Kidney tubule cell (primary cell): ENCODE measurements at places on chromosomes 16 and 17.
A peak's percentile ranks its signal among the peaks of the same experiment; 100 is the strongest.

GRCh38 chr17:29613352-29613837 lies 9.3 kb downstream of the CORO6 start:
- DNase-seq, result peak; percentile 89

DNA sequence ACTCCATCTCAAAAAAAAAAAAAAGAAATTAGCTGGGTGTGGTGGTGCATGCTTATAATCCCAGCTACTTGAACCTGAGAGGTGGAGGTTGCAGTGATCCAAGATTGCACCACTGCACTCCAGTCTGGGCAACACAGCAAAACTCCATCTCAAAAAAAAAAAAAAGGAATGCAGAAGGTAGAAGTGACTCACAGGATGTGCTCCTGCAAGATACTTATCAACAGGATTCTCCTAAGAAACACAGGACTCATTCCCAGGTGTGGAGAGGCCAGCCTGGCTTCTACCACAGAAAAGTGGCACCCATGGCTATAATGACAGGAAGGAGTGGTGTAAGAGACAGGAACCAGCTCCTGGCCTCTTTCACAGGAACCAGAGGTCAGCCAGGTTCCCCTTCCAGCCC lies 13.8 kb downstream of the ELMO3 start:
- DNase-seq, result peak; percentile 83

- peak; percentile 55 for DNase-seq
Measured at GRCh38 chr16:23694644-23695373, 16.1 kb downstream of the PLK1 start.

- DNase-seq, result peak; percentile 85
Measured at GRCh38 chr17:46195939-46196716, 2.9 kb upstream of the KANSL1 start.

DNA sequence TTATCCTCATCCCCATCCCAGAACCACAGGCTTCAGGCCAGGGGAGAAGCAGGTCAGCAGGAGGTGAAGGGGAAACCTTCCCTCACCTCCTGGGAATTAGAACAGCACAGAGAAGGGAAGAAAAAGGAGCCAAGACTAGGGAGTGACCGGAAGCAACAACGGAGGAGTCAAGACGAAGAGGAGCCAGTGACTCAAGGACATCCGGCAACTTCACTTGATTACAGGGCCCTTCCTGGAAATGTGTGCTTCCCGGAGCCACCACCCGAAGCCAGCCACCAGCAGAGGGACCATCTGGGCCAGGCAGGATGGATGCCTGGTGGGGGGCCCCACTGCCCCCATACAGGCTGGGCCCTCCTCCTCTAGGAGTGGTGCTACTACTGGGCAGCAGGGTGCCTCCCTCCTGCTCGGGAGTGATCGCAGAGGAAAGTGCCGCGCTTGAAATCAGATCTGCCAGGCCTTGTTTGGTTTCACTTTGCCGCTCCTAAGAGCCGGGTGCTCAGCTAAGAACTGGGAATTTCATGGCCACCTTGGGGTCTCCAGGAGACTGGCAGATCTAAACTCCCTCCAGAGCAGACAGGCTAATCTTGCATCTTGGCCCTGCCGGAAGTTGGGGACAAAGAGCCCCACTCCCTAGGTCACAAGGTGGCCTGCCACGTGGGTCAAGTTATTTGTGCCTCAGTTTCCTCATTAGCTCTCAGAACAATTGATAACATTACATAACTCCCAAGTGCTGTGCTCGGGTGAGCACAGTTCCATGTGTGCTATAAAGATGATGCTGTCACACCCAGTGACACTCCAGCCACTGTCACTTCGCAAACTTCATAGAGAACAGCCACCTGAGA lies 6.6 kb downstream of the CDC42EP4 start:
- DNase-seq, result peak; percentile 85

DNA sequence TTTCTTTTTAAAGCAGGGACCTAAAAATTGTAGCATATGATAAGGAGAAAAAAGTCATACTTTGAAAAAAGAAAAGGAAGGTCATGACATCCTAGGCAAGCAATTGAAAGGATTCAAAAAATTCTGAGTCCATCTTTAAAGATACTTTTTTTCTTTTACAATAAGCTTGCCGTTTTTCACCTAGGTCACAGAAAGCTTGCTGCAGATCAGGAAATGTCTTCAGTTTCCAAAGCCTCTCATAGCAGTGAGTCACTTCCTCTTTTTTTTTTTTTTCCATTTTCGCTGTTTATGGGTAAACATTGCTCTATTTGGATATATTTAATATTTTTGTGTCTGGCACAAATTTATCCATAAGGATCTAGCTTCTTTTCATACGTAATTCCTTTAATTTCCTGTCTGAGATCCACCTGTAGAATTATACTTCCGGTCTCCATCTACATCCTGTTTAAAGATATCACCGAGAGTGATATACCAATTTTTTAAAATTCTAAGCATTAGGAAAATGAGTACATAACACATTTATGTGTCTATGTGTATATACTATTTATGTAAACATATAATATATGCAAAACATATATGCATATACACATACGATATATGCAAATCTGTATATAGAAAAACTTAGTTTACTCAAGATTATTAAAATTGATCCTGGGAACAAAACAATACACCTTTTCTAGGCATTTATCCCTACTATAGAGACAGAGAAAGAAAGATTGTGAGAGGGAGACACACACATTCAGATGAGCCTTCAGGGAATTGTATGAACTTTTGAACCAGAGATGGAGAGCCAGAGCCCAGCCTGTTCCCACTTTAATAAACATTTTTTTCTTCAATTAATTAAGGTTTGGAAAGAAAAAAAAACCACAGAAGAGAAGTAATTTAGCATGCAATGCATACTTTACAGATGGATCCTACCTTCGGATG lies 134.4 kb downstream of the SKAP1 start:
- DNase-seq, result peak; percentile 25

GRCh38 chr17:81993729-81994592 lies 16.5 kb downstream of the ASPSCR1 start:
- no peak for DNase-seq

DNA sequence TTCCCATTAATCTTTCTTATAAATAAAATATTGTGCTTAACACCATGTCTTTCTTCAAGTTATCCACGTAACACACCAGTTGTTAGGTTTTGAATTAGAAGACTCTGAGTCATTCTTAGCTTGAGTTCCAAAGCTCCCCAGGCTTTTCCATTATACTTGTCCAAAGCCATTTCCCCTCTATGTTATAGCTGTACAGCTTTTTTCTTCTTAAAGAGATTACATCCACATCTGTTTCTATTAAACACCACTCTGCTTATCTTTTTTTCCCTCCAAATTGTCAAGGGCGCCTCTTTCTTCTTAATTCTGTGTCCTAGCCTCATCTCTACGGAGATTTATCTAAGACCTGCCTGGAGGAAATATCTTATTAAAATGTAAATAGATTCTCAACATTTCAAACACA lies 139.4 kb upstream of the CPHXL start:
- DNase-seq, result no peak

- DNase-seq, result peak; percentile 28
Measured at GRCh38 chr17:45702666-45703266, 81.4 kb upstream of the CRHR1 start.

DNA sequence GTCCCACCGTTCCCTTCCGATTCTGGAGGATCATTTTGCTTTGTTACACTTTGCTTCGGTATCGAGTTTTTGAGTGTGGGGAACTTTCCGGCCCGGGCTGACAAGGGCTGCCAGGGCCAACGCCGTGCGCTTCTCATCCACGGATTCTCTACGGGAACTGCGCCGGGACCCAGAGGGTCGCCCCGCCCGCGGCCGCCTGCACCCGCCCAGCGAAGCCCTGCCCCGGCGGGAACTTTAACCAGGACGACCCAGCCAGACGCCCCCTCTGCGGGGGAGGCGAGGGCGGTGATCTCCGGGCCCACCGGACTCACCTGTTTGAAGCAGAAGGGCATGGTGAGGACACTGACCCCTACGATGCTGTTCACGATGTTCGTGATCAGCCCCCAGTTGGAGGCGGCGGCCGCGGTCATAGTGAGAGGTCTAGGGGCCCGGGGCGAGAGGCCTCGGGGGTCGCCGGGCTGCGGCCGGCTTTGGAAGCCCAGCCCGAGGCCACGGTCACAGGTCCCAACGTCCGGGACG lies 536 bp downstream of the SLC38A10 start:
- peak; percentile 23 for DNase-seq

DNA sequence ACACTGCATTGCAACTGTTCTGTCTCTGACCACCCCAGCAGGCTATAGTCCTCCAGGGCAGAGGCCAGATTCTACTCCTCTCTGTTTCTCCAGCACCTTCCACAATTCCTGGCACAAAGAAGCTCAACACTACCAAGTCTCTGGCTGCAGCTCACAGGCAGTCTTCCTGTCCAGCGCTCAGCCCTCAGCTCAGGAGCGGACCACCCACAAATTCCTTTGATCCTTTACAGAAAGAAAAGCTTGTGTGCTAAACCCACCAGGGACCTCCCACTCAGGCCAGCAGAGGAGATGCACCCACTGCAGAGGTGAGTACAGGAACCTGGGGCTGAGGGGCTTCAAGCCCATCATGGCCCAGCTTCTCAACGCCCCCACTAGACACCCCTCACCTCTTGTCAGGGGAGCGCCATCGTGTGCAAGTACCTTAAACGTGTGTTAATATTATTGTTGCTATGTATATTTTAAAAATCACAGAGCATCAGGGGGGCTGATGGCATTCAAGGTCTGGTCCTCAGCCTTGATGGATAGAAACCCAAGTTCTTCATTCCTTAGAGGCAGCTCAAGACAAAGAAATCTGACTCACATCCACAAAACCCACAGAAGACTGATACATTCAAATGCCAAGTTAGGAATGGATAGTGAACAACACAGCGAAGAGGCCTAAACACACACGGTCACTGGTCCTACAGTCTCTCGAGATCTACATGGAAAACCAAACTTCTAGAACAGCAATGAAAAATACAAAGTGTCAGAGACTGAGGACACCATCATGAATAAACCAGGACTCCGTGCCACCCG lies 8.4 kb downstream of the HSDL1 start:
- peak; percentile 8 for DNase-seq

DNA sequence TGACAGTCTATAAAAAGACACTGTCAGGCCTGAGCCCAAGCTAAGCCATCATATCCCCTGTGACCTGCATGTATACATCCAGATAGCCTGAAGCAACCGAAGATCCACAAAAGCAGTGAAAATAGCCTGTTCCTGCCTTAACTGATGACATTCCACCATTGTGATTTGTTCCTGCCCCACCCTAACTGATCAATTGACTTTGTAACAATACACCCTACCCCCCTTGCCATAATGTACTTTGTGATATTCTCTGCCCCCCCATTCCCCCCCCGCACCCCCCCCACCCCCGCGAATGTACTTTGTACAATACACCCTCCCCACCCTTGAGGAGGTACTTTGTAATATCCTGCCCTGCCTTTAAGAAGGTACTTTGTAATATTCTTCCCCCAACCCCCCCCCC lies 82.2 kb upstream of the MED13 start:
- DNase-seq, result no peak

DNA sequence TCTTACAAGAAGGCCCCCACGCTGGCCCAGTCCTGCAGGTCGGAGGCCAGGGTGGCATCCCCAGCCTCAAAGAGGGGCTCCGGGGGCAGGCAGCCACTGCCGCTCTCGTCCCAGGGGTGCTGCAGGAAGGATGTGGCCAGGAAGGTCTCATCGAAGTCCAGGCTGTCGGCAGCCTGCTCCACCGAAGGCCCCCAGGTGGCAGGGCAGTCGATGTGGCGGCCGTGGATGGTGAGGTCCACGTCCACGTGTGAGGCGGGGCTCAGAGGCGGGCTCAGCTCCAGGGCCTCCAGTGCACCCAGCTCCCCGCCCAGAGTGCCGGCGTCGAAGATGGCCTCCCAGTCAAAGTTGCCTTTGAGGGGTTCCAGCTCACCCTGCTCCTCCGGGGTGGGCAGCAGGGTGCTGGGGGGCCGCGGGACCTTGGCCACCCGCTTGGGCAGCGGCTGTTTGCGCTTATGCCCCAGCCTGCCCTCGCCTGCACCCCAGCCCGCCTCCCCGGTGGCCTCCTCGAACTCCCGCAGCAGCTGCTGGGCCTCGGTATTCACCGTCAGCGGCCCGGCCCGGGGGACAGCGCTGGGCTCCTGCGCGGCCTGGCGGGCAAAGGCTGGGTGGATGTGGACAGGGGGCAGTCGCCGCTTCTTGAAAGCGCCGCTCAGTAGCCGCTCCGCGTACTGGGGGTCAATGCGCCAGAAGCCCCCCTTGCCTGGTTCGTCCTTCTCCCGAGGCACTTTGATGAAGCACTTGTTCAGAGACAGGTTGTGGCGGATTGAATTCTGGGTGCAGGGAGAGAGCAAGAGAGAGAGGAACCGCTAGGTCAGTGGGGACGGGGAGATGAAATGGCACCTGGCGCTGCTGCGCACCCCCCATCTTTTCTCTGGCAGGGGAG lies 3.5 kb downstream of the FOXJ1 start:
- no peak for DNase-seq

GRCh38 chr17:2357931-2358434 lies 20.7 kb downstream of the SGSM2 start:
- DNase-seq, result no peak

- DNase-seq, result no peak
Measured at GRCh38 chr16:4327386-4328045, 11.6 kb downstream of the GLIS2 start.

- no peak for DNase-seq
Measured at GRCh38 chr17:31416503-31416923, 25.0 kb downstream of the RAB11FIP4 start.

DNA sequence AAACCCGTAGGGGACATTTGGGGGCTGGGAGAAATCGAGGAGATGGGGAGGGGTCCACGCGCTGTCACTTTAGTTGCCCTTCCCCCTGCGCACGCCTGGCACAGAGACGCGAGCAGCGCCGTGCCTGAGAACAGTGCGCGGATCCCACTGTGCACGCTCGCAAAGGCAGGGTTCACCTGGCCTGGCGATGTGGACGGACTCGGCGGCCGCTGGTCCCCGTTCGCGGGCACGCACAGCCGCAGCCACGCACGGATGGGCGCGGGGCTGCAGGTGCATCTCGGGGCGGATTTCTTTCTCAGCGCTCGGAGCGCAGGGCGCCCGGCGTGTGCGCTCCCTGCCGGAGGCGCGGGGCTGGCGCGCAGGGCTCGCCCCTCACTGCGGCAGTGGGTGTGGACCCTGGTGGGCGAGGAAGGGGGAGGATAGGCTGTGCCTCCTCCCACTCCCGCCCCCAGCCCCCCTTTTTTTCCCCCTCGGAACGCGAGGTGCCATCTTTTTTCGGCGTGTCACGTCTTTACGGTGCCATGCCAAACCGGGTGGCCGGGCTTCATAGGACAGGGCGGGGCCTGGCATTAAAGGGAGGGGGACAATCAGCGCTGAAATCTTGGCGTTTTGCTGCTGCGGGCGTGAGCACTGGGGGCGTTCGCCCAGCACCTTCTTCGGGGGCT lies 1.1 kb downstream of the MAPT start:
- peak; percentile 18 for DNase-seq
